Amygdala (tissue), 56 donors: ENCODE measurements at places on chromosomes 4 and X.

DNA sequence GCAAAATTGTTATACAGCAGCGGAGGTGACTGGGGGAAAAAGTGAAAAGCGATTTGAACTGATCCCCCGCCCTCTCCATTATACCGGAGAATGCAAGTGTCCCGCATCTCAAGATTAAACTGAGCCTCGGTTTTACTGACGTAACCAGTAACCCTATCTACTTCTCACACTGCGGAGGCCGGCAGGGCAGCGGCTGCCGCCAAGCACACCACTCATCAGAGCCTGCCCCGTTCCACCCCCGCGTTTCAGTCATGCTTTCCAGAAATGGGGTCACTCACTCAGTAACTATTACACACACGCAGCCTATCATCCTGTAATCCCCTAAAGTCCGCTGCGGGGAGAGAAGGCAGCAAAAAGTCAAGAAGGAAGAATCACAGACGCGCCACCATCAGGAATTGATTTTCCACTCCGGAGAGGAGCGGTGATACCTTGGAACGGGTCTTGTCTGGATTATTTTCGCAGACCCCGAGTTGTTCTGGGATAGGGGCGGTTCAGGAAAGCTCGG is 1.4 kb downstream of the RPS6KA3 start:
- no peak for DNase-seq

- no peak for DNase-seq
Observed at GRCh38 chr4:25096251-25096980, 63.8 kb downstream of the SEPSECS start.

GRCh38 chr4:10006231-10006600 is 15.1 kb downstream of the SLC2A9 start:
- DNase-seq = peak; percentile 37

- DNase-seq = no peak
Observed at GRCh38 chr4:83115656-83116285, 1.2 kb upstream of the PLAC8 start.

DNA sequence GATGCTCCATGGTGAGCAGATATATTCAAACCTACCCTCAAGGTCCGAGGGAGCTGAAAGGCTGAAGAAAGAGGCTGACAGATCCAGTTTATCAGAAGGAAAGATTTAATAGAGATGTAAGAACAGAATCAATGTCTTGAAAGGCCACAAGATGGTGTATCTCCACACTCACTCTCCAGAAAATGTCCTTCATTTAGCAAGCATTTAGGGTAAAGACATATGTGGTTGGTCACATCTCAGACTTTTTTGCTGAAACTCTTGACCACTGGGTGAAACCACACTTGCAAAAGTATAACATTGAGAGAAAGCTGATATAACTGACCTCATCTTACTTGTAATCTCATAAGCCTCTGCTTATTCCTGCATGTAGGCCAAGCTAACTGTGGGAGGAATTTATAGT is 745.8 kb upstream of the GALNTL6 start:
- DNase-seq = no peak

DNA sequence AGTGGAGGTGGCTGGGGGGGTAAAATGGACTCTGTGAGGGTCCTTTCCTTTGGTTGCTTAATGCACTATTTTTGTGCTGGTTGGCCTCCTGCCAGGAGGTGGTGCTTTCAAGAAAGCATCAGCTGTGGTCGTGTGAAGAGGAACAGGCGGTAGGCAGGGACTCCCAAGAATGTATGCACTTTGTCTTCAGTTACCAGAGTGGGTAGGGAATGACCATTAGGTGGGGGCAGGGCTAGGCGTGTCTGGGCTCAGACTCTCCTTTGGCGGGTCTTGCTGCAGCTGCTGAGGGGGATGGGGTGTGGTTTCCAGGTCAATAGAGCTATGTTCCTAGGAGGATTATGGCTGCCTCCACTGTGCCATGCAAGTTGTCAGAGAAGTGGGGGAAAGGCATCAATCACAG is 509.0 kb downstream of the PCDH19 start:
- DNase-seq = no peak

GRCh38 chr4:126778348-126778747 is 854.4 kb upstream of the INTU start:
- no peak for DNase-seq
